DMS79 (cell line): ENCODE measurements at places on chromosomes 4 and X.

DNA sequence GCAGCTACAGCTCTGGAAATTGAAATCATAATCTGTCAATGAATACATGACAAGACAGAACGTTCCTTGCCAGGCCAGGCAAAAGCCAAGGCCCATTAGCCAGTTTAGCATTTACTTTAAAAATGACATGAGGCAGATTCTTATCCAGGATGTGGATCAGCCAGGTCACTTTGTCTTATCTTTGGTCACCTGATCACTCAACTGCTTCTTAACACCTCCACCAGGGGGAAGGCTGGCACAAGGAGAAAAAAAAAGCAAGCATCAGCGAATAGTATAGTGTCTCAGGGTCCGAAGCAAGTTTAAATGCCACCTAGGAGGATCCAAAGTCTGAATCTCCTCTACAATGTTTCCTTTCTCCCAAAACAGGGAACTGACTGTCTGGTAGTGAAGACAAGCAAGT lies 18.8 kb downstream of the ATP1B4 start:
- DNase-seq, result no peak

GRCh38 chr4:185965426-185966384 lies 103.3 kb upstream of the TLR3 start:
- no peak for DNase-seq

DNA sequence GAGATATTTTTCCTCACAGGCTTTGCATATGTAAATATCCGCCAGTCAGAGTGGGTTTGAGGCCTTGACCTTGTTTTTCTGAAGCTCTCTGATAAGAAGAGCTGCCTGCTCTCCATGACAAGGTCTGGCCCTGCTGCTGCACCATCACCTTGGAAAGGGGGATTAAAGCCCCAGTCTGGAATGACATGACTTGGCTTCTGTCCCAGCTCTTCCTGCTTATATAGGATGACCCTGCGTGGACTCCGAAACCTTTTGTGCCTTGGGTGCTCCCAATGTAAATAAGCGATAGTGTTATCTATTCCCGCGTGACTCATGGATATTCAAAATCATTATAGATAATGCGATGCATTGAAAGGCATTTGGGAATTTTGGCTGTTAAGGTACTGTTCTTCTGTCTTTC lies 139.3 kb downstream of the BMPR1B start:
- no peak for DNase-seq

- no peak for DNase-seq
These were observed 237.8 kb upstream of the JADE1 start for GRCh38 chr4:128571747-128572146.
